NCI-H1092 (cell line): ENCODE measurements at places on chromosomes 6 and 20.

GRCh38 chr20:17858450-17859001 is 110.1 kb downstream of the SNX5 start:
- no peak for DNase-seq

DNA sequence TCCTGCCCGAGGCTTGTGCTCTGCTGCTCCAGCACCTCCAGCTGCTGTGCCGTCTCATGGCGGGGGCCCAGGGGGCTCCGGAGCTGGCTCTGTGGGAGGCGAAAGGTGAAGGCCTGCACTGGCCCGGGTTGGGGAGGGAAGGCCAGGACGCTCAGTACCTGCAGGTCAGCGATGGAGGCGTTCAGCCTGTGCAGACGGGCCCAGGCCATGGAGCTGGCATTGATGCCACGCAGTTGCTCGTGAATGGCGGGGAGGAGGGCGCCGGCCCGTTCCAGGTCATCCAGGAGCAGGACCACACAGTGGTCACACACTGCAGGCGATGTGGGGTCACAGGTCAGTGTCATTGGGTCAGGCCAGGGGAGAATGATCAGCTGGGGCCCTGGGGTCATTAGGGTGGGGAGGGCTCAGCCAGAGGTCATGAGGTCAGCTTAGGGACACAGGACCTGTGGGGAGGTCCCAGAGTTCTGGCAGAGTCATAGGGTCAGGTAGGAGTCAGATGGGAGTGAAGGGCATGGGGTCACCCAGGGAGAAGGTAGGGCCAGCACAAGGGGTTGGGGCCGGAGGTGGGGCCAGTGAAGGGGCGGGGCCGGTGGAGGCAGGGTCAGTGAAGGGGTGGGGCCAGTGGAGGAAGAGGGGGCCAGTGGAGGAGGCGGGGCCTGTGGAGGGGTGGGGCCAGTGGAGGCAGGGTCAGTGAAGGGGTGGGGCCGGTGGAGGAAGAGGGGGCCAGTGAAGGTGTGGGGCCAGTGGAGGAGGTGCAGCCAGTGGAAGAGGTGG is 18.0 kb downstream of the ADRM1 start:
- DNase-seq: no peak

DNA sequence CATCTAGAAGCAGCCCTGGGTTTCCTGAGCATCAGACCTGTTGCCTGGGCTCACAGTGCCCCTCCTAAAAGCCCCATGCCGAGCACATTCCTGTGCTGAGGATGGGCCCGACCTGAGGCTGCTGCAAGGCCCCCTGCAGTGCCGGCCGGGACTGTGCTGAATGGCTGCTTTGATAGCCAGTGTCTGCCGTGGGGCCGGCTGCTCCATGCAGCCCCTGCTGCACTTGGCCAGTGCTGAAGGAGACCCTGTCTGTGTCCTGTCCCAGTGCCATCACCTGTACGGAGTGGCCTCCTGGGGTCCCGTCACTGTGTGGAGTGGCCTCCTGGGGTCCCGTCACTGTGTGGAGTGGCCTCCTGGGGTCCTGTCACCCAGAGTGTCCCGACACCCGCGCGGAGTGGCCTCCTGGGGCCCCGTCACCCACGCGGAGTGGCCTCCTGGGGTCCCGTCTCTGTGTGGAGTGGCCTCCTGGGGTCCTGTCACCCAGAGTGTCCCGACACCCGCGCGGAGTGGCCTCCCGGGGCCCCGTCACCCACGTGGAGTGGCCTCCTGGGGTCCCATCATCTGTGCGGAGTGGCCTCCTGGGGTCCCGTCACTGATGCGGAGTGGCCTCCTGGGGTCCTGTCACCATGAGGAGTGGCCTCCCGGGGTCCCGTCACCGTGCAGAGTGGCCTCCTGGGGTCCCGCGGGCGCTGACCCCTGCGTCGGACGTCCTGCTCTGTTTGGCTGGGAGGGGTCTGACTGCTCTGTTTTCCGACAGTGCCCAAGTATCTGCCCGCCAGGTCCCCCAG is 7.0 kb downstream of the COL9A3 start:
- no peak for DNase-seq

- no peak for DNase-seq
Observed at GRCh38 chr6:44232676-44233566, 9.5 kb downstream of the SLC29A1 start.

- DNase-seq: no peak
Observed at GRCh38 chr6:56751604-56752003, 108.9 kb upstream of the DST start.
